Common myeloid progenitor, CD34-positive (primary cell): ENCODE measurements at places on chromosomes 12 and 14.
A peak's percentile ranks its signal among the peaks of the same experiment; 100 is the strongest.

DNA sequence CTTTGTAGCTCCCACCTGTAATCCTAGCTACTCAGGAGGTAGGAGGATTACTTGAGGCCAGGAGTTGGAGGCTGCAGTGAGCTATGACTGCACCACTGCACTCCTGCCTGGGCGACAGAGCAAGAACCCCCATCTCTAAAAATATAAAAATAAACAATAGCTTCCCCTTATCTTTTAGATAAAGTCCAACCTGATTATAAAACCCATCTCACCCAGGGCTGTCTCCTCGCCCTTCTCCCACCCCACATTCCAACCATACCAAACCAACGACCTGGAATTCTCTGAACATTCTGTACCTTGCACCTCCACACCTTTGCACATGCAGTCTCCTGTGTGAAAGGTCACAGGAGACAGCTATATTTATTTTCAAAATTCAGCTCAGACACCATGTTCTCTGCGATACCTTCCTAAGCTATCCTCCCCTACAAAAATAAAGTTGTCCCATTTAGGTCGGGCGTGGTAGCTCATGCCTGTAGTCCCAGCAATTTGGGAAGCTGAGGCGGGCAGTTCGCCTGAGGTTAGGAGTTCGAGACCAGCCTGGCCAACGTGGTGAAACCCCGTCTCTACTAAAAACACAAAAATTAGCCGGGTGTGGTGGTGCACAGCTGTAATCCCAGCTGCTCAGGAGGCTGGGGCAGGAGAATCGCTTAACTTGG, 7.7 kb downstream of the SLC7A7 start:
- DNase-seq = no peak

GRCh38 chr12:46268583-46269428, at the start of gene SLC38A1:
SLC38A1 (minus strand) TSS chr12:46269043; CDS start chr12:46239800, 29,243 bp downstream.
- DNase-seq = peak; percentile 96

DNA sequence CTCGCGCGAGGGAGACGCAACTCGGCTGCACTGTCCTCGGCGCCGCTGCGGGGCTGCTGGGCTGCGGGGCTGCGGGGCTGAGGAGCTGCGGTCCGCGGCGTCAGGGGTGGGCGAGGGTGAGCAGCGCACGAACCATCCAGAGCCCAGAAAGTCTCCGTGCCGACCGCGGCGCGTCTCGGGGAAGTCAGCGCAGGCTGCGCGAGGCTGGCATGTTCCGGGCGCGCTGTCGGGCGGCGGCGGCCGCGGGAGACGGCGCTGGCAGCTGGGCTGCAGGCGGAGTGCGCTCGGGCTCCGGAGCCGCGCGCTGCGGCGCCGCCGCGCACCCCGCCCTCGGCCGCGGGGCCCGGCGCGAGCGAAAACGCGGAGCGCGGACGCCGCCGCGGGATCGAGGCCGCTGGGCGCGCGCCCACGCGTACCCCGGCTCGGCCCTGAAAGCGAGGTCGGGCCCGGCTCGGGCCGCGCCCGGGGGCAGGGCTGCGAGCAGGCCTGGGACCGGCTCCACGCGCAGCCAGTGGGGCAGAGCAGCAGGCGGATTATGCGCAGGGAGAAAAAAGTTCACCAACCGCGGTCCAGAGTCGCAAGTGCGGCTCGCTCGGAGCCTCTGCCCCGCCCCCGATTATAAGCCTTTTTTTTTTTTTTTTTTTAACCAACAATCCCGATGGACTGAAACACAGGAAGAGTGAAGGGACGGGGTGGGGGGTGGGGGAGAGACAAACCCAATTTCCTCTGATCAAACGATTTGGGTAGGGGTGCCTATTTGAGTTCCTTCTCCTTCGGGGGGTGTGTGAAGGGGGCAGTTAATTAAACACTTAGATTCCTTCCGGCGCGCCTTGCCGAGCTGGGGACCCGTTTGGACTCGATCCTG, at the start of gene PRICKLE1:
TSS of gene PRICKLE1 (minus strand) at position 282 of the 865 bp plus-strand sequence. CDS start 117,230 bp downstream, outside the sequence.
- peak; percentile 43 for DNase-seq

- DNase-seq = peak; percentile 89
These were observed 69.6 kb downstream of the MOK start for GRCh38 chr14:102235275-102235897.

DNA sequence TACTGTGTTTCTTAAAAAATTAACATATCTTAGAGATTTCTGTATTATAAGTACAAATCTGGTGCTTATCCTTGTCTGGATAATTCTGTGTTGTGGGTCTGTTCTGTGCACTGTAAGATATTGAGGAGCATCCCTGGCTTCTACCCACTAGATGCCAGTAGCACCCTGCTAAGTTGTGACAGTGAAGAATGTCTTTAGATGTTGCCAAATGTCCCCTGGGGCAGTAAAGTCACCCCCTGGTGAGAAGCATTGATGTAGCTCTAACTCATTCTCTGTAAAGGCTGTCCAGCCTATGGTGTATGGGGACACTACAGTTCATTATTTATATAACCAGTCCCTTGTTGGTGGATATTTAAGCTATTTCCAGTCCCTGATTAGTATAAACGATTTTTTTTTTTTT, 31.4 kb downstream of the MAP1LC3B2 start:
- peak; percentile 57 for DNase-seq

DNA sequence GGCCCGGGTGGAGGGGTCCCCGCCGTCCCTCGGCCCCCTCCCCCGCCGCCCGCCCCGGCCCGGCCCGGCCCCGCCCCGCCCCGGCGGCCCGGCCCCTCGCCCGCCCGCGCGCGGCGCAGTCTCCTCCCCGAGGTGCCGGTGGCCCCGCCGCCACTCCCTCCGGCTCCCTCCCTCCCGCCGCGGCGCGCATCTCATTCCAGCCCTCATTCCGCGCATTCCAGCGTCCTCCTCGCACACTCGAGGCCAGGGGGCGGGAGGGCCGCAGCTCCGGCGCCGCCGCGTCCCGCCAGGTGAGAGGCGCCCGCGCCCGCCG, at the start of gene TEAD4:
TSS of gene TEAD4 (plus strand) at position 206 of the 313 bp plus-strand sequence.
- DNase-seq = peak; percentile 11

- DNase-seq = no peak
These were observed 385.4 kb downstream of the CCDC91 start for GRCh38 chr12:28575593-28576205.

- DNase-seq = no peak
These were observed 17.8 kb downstream of the FOXG1 start for GRCh38 chr14:28784096-28785048.

GRCh38 chr12:31387466-31387865, 61.5 kb upstream of the SINHCAF start:
- no peak for DNase-seq

- DNase-seq = no peak
These were observed 692 bp downstream of the SPIC start for GRCh38 chr12:101475751-101476305.

DNA sequence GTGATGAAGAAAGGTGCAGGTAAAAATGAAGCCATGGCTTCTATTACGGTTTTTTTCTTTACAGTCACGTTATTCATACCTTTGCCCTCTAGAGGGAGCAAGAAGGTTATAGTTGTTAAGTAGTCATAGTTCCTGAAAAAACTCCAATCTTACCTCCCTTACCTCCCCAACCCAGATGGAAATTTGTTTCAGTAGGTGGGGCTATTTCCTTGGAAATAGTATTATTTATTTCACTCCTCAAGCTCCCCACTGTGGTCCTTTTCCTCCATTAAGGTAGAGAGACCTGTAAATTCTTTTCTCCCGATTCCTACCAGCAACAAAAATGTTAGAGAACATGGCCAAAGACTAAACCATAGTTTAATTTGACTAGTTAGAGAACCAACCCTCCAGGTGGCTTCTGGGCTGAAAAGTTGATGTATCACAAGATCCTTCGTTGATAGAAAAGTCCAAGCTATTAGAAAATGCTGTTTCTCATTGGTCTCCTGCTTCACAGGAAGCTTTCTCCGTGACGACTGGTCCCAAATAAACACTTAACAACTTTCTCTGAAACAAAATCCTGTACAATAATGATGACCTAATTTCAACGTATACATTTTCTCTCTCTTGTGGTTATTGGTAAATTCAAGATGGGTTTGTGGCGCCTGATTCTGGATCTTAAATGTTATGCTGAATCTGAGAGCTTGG, 43.5 kb downstream of the TMX1 start:
- DNase-seq = peak; percentile 62

- no peak for DNase-seq
These were observed 118.4 kb upstream of the MYF6 start for GRCh38 chr12:80589077-80589476.

DNA sequence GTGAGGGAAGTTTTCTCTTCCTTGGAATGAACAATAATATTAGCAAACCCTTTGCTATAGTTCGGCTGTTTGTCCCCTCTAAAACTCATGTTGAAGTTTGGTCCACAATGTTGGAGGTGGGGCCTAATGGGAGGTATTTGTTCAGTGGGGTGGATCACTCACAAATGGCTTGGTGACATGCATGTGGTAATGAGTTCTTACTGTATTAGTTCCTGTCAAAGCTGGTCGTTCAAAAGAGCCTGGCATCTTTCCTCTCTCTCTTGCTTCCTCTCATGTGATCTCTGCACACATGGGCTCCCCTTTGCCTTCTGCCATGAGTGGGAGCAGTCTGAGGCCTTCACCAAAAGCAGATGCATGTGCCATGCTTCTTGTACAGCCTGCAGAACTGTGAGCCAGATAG, 13.1 kb upstream of the PPP4R4 start:
- no peak for DNase-seq

GRCh38 chr12:53496752-53497032, 2.6 kb downstream of the MAP3K12 start:
- DNase-seq = no peak

- no peak for DNase-seq
These were observed 49.9 kb downstream of the FOXA1 start for GRCh38 chr14:37545174-37545573.

DNA sequence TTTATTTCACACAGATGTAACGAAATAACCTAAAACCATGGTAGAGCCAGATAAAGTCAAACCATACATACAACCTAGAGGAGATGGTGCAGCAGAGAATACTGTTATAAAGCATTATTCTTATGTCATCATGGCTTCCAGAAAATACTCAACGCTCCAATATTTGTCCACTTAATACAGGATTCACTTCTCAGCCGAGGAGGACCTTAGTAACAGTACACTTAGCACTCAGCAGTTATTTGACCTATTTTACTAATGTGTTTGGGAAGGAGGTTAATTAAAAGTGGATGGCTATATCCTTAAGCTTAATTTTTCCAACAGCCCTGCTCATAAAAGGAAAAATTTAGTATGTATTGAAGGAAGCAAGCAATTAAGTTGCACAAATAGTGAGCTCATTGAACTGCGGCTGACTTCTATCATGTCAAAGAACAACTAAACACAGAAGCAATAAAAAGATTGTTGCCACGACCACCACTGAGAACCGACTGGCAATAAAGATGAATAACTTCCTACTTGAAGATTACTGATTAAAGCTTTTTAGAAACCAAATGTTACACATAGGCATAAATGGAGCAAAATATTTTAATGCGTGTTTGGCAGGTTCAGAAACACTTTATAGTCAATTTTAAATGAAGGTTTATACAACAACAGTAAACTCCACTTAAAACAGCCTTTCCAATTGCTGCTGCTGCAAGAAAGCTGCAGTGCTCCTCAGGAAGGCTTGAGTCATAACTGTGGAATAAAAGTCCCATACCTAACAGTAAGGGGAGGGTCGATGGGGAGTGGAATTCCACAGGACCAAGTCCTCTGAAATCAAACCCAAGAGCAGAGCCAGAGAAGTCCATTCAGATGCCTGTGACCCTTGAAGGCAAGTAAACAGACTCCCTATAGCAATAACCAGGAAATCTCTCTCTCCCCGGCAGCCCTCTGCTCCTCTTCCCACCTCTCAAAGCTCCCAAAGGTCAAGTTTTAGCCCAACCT, 218.9 kb upstream of the CDKN3 start:
- DNase-seq = no peak

- no peak for DNase-seq
These were observed 18.1 kb downstream of the RPH3A start for GRCh38 chr12:112809684-112810083.

DNA sequence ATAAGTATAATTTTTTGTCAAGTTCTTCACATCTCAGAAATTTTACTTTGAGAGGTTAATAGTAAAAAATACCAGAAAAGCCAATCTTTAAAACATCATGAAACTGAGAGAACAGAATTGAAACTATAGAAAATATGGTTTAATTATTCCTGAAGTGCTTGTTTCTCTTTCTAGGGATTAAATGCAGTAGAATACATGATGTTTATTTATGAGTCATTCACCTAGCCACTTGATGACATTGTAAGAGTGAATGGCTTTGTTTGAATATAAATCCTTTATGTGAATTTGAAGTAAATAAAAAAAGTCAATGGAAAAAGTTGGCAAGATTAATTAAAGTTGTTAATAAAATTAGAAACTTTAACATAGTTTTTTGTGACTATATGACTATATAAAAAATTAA, 48.4 kb downstream of the KTN1 start:
- no peak for DNase-seq

DNA sequence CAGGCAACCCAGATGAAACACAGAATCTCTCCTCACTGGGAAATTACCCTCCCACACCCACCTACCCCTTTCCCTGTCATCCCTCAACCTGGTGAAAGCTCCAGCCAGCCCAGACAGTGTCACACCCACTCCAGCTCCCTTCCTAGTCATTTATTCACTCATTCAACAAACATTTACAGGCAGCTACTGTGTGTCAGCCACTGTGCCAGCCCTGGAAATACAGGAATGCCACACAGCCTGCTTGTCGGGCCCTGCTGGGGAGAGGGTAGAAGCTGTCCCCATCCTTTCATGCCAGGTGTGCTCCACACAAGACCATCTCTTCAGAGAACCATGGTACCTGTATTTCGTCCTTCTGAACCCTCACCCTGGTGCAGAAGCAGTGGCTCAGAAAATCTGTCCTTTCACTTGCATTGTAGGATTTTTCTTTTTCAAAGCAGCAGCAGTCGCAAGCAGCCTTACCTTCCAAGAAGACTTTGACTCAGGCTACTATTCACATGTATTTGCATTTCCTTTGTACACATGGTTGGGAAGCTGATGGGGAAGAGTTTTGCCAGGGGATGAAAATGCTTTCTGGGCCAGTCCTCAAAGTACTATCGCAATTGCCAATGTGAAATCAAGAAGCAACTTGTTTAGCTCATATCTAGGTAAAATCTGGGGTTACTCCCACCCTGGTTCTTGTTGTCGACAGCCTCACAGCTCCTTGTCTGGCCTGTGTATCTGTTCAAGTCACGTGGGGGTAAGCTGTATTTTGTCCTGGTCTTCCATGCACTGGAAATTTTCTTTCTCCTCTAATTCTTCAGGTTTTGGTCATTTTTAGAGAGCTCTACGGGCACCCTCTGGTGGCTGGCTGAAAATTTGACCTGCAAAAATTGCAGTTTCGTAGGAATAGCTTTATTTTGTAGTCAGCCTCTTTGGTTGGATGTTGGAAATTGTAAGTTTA, 147.4 kb upstream of the EGLN3 start:
- peak; percentile 43 for DNase-seq

- peak; percentile 60 for DNase-seq
These were observed 194.0 kb downstream of the ZFP36L1 start for GRCh38 chr14:68598621-68599447.

DNA sequence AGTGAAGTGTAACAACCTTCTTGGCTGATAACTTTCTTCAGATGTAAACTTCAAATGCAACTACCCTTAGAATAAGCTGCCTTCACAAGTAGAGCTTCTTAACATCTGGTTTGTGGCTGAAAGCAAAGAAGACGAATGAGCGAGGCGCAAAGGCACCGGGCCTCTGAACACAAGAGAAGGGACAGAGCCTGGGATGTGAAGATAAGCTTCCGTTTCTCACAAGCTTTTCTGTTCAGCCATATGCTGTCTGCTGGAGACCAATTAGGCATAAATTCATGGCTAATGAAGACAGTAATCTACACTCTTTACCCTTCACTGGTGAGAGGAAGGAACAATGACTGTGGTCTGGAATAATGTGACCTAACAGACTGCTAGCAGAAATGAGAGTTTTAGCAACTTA, 195.2 kb downstream of the ATXN7L3B start:
- DNase-seq = peak; percentile 88
